ENCODE measurements at places on chromosomes 1 and 21.

- DNase-seq: no peak
Measured at GRCh38 chr1:180586671-180587155, 27.9 kb downstream of the OVAAL start.

- DNase-seq: no peak
Measured at GRCh38 chr1:151012684-151013471, 4.6 kb downstream of the PRUNE1 start.

DNA sequence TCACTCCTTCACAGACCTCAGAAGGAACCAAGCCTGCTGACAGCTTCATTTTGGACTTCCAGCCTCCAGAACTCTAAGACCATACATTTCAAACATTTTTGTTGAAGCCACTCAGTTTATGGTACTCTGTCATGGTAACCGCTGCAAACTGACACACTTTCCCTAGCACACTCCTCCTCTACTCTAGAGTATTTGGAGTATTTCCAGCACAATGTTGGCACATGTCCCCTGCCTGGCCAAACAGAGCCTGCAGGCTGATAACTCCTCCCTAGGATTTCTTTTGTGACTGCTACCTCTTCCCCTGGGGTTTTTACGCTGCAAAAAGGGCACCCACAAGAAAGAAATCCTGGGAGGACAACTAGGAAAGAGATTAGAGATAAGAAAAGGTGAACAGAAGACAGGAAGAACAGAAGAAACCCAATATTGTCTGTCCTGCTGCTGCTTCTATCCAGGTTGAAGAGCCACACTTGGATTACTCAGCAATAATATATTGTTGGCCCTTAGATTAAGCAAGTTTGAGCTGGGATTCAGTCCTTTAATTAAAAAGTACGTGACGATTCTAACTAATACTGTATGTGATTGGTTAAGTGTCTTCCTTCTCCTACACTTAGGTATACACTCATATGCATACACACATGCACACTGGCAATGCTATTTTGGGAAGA, 844.1 kb downstream of the LTN1 start:
- DNase-seq: no peak

GRCh38 chr1:37028981-37029617, 5.2 kb downstream of the GRIK3 start:
- DNase-seq: no peak

DNA sequence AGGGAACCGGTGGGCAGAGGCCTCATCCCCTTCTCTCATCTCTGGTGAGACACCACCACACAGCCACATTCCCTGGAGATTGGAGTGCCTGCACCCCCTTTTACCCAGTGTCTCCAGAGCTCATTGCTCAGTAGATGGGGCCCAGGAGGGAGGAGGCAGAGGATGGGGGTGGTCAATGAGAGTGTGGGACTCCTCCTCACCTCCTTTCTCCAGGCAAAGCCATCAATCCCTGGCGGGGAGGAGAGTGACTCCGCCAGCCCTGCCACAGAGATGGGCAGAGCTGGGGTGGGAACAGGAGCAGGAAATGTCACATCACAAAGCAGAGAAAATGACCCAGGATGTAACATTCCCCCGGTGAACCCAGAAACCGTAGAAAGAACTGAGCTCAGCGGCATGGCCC, 117.2 kb downstream of the MATN1 start:
- DNase-seq: no peak

DNA sequence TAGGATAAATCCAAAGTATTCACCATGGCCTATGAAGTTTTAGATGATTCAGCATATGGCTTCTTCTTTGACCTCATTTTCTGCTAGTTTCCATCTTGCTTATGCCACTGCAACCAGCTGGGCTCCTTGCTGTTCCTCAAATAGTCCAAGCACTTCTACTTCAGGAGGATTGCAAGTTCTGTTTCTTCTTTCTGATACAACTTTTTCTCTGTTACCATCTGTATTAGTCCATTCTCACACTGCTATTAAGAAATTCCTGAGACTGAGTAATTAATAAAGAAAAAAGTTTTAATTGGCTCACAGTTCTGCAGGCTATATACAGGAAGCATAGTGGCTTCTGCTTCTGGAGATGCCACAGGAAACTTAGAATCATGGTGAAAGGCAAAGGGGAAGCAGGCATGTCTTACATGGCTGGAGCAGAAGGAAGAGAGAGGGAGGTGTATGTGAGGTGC, 20.3 kb downstream of the PTGS2 start:
- no peak for DNase-seq

GRCh38 chr1:153438599-153438998, 21.9 kb downstream of the S100A7 start:
- no peak for DNase-seq

DNA sequence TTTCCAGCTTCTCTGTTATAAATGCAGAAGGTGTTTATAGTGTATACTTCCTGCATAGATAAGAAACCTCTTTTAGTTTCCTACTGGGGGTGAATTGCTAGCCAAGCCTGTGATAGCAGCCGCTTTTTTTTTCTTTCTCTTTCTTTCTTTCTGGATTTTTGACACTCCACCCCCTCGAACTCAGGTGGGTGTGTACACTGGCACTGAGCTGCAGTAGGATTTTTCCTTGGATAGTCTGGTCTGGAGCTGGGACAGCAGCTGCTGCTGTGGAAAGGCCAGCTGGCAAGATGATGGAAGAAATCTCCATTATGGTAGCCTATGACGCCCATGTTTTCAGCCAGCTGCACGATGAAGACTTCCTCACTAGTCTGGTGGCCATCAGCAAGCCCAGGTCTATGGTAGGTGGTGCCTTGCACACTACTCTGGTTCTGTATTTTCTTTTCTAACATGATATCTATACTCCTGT, 122.5 kb upstream of the CACYBP start:
- no peak for DNase-seq

DNA sequence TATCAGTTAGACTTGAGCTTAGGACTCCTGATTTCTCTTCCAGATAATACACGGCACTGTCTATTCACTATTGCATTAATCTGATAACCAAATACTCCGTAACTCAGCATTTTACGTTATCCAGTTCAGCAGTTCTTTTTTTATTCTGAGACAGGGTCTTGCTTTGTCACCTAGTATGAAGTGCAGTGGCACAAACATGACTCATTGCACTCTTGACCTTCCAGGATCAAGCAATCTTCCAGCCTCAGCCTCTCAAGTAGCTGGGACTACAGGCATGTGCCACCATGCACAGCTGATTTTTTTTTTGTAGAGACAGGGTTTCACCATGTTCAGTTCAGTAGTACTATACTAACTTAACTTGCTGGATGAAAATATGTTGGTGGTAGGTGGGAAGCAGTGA, 156.4 kb downstream of the PATJ start:
- no peak for DNase-seq

- DNase-seq: peak; percentile 35
Measured at GRCh38 chr1:244918421-244919319, 54.3 kb upstream of the HNRNPU start.

DNA sequence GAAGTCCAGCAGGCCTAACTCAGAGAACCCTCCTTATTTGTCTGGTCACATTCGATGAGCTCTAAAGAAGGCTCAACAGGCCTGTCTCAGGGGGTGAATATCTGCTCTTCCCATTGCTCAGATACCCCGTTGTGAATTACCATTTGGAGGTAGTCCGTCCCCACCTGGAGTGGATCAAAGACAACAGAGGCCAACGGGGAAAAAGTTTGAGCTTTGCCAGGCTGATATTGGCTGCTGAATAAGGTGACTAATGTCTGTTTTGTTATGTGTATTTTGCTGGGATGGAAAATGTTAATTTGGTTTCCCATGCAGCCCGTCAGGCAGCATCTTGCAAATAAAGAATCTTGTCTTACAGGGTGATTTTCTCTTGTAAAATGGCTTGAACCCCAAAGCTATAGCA, 69.2 kb upstream of the EPS8L3 start:
- DNase-seq: no peak

DNA sequence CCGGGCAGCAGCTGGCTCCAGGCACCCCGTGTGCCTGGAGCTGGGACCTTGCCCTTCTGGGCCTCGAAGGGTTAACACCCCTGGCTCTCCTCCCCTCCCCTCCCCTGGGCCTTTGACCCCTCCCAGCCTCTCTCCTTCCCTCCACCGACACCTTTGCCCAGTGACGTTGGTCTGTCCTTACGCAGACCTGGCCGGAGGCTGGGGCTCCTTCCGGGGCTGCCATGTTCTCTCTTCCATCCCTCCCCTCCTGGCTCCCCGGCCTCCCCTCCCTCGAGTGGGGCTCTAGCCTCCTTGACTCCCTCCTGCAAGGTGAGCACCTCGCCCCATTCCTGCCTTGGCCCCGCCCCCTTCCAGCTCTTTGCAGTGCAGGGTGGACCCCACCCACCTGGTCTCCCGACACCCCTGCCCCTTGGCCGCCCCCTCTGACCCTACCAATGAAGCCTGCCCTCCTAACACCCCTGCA, at the start of gene TMEM82:
Gene TMEM82, plus strand, starts transcription at position 161 of the 463 bp plus-strand sequence. Its CDS starts 61 bp downstream, at position 222.
- DNase-seq: no peak

GRCh38 chr1:86953167-86953566, 38.7 kb downstream of the HS2ST1 start:
- no peak for DNase-seq

GRCh38 chr1:156524481-156524869, 23.9 kb upstream of the MEF2D start:
- DNase-seq: no peak

DNA sequence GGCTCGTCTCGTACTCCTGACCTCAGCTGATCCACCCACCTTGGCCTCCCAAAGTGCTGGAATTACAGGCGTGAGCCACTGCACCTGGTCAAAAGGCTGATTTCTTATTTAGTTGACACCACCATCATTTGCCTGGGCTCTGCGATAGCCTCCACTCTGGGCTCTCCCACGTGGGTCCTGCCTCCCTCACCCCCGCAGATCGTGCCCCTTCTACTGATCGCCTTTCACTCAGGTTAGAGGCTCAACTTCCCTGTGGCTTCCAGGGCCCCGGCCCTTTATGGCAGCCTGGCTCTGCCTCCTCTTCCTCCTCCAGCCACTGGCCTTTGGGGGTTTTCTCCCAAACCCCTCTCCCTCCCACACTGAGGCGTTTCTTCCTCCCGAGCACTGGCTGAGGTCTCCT, 2.5 kb upstream of the MFAP2 start:
- DNase-seq: no peak

GRCh38 chr1:114503916-114504422, 7.0 kb downstream of the TRIM33 start:
- DNase-seq: no peak

- no peak for DNase-seq
Measured at GRCh38 chr1:115671176-115671934, 29.6 kb downstream of the VANGL1 start.

GRCh38 chr1:45929257-45929687, 125.9 kb downstream of the MAST2 start:
- no peak for DNase-seq

DNA sequence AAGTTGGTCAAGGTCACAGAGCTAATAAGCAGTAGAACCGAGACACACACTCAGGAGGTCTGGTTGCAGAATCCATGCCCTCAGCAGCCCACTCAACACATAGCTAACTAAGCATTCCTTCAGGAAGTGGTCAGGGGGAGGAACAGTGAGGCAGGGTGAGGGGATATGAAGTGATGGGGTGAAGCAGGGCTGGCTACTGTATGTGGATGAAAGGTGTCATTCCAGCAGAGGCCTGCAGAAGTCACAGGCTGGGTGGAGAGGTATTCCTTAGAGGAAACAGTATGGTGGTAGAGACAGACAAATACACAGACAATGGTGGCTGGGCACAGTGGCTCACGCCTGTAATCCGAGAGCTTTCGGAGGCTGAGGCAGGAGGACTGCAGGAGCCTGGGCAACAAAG, 14.1 kb downstream of the TMCO4 start:
- DNase-seq: no peak

DNA sequence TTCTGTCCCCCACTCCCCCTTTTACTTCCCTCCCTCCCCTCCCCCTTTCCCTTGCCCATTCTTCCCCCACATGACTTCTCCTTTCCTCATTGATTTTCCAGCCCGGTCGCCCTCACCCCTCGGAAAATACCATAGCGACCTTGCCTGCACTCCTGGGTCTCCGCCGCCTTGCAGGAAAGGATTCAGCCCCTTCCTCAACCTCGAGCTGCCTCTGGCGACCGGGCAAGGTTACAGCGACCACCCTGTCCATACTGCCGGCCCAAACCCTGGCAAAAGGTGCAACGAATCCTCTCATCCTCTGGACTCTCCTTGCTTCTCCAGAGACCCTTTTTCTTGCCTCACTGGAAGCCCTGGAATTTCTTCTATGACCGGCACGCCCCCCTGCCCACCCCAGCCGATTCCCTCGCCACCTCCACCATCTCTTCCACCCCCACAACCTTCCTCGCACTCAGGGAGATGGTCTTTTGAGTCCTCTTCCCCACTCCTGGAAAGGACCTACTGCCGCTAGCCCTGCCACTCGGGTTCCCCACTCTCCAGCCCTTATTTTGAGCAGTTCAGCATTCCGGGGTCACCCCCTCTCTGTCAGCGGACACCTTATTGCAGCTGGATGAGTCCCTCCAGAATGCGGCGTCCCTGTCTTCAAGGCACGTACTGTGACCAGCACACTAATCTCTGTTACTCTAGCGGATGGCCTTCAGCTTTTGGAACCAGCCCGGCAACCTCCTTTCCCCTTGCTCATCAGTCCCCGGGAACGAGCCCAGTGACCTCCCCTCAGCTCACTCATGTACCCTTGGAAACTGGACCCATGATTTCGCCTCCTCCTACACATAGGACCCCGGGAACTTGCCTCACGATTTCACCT, 846 bp downstream of the NSUN4 start:
- DNase-seq: peak; percentile 21

GRCh38 chr1:27360159-27361043, 6.4 kb downstream of the MAP3K6 start:
- no peak for DNase-seq

GRCh38 chr1:108527135-108527534, 32.8 kb upstream of the EEIG2 start:
- DNase-seq: no peak

- no peak for DNase-seq
Measured at GRCh38 chr1:63713627-63714481, 60.0 kb upstream of the ROR1 start.

GRCh38 chr21:34345892-34346291, 17.9 kb upstream of the KCNE2 start:
- DNase-seq: no peak

DNA sequence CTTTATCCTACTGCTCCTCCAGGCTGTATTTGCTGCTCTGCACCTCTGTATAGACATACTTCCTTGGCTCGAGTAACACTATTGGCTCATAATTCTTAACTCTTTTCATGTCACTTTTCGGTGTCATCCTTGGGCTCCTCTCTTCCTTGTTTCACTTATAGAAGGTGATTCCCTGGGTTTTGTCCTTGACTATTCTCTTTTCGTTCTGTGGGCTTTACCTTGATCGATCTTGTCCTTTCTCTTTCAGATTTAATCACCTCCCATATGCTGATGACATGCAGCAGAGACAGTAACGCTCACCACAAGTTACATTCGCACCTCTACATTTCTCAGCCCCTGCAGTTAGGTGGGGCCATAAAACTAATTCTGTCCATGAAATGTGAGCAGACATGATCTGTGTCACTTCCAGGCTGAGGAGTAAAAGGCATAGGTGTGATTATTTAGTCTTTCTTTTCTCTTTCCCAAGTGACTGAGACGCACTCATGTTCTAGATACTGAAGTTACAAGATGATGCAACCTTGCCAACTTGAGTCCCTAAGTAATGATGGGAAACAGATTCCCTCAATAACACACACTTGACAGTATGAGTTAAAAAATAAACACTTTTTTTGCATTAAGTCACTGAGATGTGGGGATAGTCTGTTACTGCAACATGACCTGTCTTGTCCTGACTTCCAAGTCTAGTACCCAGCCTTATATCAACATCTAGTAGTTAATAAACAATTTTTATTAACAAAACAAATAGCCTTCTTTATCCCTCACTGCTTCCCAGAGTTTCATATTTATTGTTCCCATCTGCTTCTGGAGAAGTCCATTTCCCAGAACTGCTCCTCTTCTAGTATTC, 49.9 kb upstream of the HAO2 start:
- DNase-seq: no peak
